WTC11 (cell line): ENCODE measurements at places on chromosomes 12 and 14. TPM values are rescaled to one million over a fixed set of nuclear protein-coding genes. Genes with fewer than 3 reads are reported as not detected.

The CLEC6A gene
- total RNA-seq, result 0.11 to 0.20 TPM in 2 of 3 replicates, not detected in the other

The PCED1B gene
- total RNA-seq, result 5.9 to 6.7 TPM (median 6.6 TPM) in 3 replicates

The C3AR1 gene
- 0.09 TPM in 2 of 3 replicates, not detected in the other for total RNA-seq

The FBRSL1 gene
- 120 to 129 TPM (median 126 TPM) in 3 replicates for total RNA-seq

The GNB3 gene
- 14.0 to 16.5 TPM (median 14.3 TPM) in 3 replicates for total RNA-seq

The RNF10 gene
- total RNA-seq, result 151 to 160 TPM (median 155 TPM) in 3 replicates

The C12orf42 gene
- total RNA-seq, result 0.25 to 0.37 TPM (median 0.32 TPM) in 3 replicates

The HOXC10 gene
- 0.09 TPM in 1 of 3 replicates, not detected in the others for total RNA-seq

The WNT1 gene
- total RNA-seq, result not detected in 3 replicates

The SLC7A8 gene
- 200 to 207 TPM (median 201 TPM) in 3 replicates for total RNA-seq

The TAS2R43 gene
- 0.28 to 0.55 TPM (median 0.53 TPM) in 3 replicates for total RNA-seq

The PGF gene
- total RNA-seq, result 5.0 to 6.7 TPM (median 6.5 TPM) in 3 replicates

The CACNA2D4 gene
- 0.04 to 0.46 TPM (median 0.25 TPM) in 3 replicates for total RNA-seq

The CRACR2A gene
- 2.4 to 2.6 TPM (median 2.5 TPM) in 3 replicates for total RNA-seq

The IRF9 gene
- total RNA-seq, result 15.6 to 16.2 TPM (median 15.7 TPM) in 3 replicates

The MIP gene
- not detected in 3 replicates for total RNA-seq

The SERPINA12 gene
- total RNA-seq, result not detected in 3 replicates
